ENCODE measurements at places on chromosomes 4 and X.

DNA sequence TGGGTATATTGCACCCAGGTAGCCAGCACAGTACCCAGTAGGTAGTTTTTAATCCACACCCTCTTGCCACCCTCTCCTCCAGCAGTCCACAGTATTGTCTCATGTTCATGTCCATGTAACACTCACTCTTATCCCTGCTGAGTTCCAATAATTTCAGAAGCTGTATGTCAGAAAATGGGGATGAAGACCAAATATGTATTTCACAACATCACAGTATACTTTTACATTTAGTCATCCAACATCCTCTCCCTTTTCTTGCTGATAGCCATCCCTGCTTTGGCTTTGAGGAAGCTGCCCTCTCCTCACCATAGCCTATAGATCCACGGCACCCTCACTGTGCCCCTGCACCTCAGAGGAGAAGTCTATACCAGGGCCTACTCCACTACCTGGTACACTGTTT, 126.0 kb upstream of the LDB2 start:
- DNase-seq, result no peak

- peak; percentile 74 for DNase-seq
Observed at GRCh38 chr4:182916483-182917181, 554 bp downstream of the DCTD start.

DNA sequence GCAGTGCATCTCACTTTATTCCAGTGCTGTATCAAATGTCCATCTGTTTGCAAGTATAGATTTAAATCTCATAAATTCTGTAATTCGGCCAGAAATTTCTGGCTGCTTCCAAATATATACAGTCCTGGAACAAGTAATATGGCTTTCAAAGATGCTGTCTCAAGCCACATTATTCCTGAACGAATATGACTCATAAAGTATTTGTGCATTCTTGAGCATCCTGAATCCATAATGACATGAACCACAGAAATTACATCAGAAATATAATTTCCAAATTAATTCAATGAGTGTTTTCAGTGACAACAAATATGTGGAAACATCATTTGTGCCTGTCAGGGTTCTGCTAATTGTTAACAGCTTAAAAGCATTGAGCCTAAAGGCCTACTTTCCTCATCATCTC, 140.9 kb upstream of the HPGD start:
- DNase-seq, result peak; percentile 24

DNA sequence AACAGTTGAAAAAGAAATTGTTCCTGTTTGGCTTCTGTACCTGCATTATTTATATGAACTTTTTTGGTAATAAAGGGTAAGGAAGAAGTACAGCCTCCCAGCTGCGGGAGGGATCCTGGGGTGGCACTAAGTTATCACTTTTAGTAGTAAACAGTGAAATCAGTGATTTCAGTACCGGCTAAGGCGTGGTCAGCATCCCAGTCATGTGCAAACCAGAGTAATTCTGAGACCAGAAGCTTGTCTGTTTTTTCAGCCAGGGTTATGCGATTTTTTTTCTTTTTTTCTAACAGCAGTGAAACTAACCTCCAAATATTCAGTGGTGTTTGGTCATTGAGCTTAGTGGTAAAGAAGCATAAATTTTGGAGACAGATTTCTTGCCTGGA, 3.3 kb downstream of the EGF start:
- DNase-seq, result no peak

DNA sequence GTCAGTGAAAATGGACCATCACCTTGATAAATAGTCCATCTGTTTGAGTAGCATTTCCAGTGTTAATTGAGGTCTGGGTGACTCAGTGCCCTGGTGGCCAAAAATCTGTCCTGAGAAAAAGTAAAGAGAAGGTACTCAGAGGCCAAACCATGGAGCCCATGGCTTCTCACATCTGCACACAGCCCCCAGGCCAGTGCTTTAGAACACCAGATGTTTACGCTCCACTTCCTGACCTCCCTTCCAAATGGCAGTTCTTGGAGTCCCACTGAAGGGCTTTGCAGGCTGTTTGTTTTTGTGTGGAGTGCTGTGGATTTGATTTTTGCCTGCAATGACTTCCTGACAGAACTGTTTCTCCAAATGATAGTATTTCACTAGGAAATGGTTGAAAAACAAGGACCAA, 60.2 kb upstream of the GPC4 start:
- DNase-seq, result no peak

DNA sequence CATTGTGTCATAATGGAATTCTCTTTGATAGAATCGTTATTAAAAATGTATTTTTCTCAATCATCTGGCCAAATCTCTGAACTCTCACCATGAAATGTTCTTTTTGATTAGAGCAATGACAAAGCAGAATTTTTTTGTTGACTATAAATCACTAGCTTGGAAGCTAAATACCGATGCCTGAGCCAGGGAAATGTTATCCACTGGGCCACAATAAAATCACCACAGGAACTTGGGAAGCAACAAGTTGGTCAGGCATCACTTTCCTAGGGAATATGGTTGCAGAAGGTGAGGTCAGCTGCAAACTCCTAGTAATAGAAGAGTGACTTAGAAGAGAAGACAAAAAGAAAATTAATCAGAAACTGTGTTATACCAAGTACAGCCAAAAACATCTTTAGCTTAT, 60.6 kb upstream of the CFAP47 start:
- no peak for DNase-seq

GRCh38 chrX:12488771-12489170, 302.4 kb upstream of the PRPS2 start:
- DNase-seq, result no peak

GRCh38 chr4:138751309-138751708, 264.3 kb upstream of the NOCT start:
- peak; percentile 41 for DNase-seq

DNA sequence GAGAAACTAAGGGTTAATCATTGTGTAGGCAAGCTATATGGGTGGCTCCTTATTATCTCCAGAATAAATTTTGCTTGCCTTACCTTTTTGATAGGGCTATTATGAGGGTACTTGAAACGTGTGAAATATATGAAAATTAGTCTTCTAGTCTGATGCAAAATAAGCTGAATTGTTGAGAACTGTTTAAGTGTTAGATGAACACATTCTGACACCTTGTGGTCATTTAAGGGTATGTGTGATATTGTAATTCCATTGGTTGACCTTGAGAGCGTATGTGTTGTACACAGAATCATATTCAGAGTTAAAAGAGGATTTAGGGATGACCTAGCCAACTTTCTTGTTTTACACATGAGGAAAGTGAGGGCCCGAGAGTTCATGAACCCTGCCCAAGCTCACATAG, 44.6 kb upstream of the LINC00632 start:
- DNase-seq, result peak; percentile 11

GRCh38 chr4:101083131-101083530, 264.2 kb downstream of the PPP3CA start:
- no peak for DNase-seq

DNA sequence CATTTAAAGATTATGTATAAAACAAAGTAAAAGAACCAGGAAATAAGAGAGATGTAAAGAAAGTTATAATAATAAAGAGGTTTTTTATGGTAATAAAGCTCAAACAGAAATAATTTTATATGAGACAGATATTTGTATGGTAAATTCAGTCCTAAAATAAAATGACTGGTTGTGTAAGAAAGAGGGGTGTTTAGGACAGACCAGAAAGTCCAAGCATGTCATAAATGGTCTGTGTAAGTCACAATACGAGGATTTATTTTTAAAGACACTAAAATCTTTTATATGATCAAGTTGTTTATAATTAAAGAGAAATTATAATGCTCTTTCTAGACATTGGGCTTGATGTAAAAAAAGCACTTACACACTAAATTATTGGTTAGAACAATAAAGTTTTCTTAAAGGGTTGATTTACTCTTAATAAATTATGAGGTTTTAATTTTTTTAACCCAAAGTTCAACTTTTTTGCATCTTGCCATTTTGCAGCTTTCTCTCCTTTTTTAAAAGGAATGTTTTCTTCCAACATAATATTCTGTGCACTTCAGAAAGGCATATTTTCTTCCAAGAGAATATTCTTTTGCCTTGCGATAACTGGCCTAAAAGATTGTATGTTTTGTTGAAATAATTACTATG, 61.9 kb upstream of the TCEAL2 start:
- DNase-seq, result no peak

GRCh38 chrX:77930581-77930980, 20.1 kb downstream of the ATP7A start:
- no peak for DNase-seq

GRCh38 chrX:134658002-134658759, at the start of gene PLAC1:
Gene PLAC1 (minus strand): TSS chrX:134658471. CDS start chrX:134566682, 91,789 bp downstream.
- no peak for DNase-seq

- no peak for DNase-seq
Observed at GRCh38 chr4:73743281-73743680, 2.9 kb downstream of the CXCL8 start.

DNA sequence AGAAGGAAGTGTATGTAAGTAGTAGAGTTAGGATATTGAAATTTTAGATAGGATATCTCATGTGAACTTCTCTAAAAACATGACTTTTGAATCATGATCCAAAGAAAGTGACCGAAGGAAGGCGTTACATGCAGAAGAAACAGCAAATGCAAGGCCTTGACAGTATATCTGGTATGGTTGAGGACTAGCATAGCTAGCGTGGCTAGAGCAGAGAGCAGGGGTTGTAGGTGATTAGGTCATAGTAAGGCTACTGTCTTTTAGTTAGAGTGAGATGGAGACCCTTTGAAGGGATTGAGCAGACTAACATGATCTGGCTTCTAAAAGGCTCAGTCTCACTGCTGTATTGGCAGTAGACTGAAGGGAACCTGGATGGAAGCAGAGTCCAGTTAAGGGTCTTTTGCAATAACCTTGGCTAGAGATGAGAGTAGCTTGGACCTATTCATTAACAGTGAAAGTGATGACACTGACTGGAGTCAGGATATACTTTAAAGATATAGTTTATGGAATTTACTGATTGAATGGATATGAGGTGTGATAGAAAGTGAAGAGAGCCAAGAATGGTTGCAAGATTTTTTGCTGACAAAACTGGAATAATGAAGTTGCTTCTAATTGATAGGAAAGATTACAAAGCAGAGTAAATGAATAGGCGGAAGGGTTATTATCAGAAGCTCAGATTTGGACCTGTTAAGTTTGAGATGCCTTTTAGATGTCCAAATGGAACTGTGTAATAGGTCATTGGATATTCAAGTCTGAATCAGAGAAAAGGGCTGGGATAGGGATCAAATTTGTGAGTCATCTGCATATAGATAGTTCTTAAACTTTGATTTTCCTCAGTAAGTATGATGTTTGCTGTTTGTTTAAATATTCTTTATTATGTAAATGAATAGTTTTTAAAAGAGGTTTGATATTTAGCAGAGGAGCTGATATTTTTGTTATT, 59.8 kb downstream of the MRPL1 start:
- DNase-seq, result peak; percentile 44

DNA sequence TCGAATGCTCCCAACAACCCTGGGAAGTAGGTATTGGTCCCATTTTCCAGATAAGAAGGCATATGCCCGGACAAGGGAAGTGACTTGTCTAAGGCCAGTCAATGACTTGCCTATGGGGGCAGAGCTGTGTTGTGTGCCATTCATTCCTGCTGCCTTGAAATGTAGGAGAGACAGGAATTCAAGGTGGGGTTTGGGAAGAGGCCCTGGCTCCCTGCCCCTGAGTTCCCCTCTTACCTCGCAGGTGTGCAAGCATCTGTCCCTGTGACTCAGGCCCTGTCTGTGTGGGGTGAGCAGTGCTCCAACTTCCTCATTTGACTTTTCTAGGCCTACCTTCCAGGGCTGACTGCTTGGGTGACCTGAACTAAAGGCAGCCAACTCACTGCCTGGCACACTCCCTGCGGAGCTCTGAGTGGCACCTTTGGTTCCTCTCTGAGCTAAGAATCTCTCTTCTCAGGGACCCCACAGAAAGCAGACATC, 5.1 kb downstream of the EFNB1 start:
- no peak for DNase-seq

GRCh38 chr4:42642845-42643615, 13.9 kb downstream of the ATP8A1 start:
- DNase-seq, result no peak
